NCI-H1694 (cell line): ENCODE measurements at places on chromosomes 3 and 15.

- DNase-seq, result no peak
Observed at GRCh38 chr3:79516795-79517194, 251.0 kb downstream of the ROBO1 start.

- no peak for DNase-seq
Observed at GRCh38 chr15:50830477-50831354, 65.2 kb upstream of the SPPL2A start.

DNA sequence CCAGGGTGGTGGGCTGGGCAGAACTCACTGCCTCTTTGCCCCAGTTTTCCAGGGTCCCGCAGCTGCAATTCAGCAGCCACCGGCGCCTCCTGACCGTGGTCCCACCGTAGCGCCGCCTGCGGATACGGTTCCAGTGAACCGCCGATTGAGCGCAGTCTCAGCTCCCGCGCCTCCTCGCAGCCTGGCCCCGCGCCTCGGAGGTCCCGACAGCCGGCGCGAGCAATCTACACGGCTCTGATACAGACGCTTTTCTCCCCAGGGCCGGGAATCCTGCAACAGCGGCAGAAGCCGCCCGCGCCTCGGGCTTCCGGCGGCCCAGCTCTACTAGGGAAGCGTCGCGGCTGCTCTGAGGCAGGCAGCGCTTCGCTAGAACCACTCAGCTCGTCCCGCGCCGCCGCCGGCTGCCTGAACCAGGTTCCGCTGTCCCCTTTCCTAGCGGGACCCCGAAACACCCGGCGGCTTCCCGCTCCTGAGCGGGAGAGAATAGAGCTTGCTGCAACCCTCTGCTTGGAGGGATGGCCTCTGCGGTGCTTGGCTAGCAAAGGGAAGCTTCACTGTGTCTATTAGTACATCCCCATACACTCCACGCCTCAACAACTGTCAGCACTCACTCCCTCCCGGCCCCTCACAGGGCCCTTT, 3.1 kb downstream of the FOXL2NB start:
- DNase-seq, result no peak

DNA sequence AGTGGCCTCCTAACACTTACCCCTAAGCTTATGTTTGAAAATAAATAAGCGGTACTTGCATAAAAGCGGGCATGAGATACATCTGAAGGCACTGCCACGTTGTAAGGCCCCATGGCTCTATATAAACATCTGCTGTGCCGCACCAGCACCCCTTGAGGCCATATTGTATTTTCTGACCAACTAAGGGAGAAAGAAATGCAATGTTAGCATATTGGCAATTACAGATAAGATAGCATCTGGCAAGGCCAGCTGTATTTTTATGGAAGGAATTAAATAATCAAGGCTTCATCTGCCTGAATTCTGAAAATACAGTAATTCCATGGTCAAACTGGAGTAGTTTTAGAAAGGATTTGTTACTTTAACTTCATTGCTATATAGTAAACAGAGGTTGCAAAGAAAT, 28.7 kb downstream of the TMEM39A start:
- DNase-seq, result no peak
